Activated CD4-positive, alpha-beta T cell treated with anti-CD3 and anti-CD28 coated beads for 36 hours (primary cell): ENCODE measurements at places on chromosomes 1 and 21. TPM values are rescaled to one million over a fixed set of nuclear protein-coding genes. Genes with fewer than 3 reads are reported as not detected.

GRCh38 chr1:43890815-43891214 is 42.8 kb upstream of the ARTN start:
- H3K27ac ChIP-seq, result no peak overlapping the region
- peaks cover 7% of the 10 kb centered on the region for H3K36me3 ChIP-seq
- no peak overlapping the region for H3K4me3 ChIP-seq
- no peaks in the 10 kb centered on the region for H3K27me3 ChIP-seq
- DNase-seq, result no peak

DNA sequence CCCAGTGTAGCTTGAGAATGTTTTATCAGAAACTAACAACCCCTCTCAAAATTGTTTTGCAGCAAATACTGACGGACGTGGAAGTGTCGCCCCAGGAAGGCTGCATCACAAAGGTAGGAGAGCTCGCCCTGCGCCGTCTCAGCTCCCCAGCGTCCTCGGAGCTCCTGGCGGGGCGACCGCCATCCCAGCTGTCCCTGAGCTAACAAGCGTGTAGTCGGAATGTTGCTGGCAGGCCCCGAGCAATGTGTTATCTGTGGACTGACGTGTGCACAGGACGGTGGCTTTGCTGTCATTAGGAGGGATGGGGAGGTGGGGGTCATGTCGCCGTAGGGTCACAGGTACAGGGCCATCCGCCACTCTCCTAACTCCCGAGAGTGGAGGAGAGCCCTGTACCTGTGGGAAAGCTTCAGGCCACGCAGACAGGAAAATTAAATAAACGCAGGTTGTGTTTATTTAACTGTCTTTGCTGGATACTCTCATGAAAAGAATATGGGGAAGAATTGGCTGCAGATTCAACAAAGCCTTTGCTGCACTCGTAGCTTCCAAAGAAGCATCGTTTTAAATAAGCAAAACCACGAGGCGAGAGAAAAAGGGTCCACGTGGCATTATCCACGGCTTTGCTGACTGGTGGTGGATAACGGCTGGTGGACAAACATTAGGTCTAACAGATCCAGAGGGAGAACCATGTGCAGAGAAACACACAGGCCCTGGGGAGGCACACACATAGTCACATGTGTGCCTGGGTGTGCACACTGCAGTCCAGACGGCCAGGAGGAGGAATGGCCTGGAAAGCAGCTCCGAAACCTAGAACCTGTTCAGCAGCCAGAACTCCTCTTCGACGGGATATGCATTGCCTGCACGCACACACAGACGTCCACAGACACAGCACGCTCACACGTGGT is 175.3 kb downstream of the PRDM16 start:
- H3K36me3 ChIP-seq, result no peaks in the 10 kb centered on the region
- DNase-seq, result no peak
- H3K27ac ChIP-seq, result no peak overlapping the region

- H3K4me3 ChIP-seq, result peak overlapping the region; percentile 86
- peak overlapping the region; percentile 84 for H3K27ac ChIP-seq
- DNase-seq, result peak; percentile 72
- peaks cover 19% of the 10 kb centered on the region for H3K36me3 ChIP-seq
- peaks cover 13% of the 10 kb centered on the region for H3K4me1 ChIP-seq
- H3K27me3 ChIP-seq, result no peaks in the 10 kb centered on the region
Measured at GRCh38 chr1:23799570-23800399, 769 bp downstream of the GALE start.

DNA sequence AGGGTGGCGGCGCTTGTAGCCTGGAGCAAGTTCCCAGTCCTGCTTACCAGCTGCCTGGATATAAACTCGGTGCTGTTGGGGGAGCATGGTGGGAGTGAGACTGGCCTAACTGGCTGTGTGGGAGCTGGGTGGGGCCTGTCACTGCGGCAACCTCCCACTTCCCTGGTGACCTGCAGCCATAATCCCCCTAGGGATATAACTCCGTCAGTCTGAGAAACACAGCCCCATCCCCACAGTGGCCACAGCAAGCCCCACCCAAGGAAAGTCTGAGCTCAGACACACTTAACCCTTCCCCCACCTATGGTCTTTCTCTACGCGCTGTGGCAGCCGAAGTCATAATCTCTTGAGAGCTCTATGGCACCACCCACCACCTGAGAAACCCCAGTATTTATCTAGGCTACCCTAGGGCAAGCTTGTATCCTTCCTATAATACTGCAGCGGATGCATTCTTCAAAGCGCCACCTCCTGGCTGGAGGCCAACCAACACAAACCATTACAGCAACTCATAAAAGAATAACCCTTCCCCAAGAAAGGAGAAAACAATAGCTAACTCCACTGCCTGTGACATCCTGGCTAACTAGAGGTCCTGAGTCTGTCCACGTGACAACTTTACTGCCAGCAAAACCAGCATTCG is 57.4 kb downstream of the ZNF648 start:
- peaks cover 2% of the 10 kb centered on the region for H3K36me3 ChIP-seq
- peak; percentile 9 for DNase-seq
- peaks cover 14% of the 10 kb centered on the region for H3K27me3 ChIP-seq
- H3K4me3 ChIP-seq, result no peak overlapping the region
- H3K27ac ChIP-seq, result no peak overlapping the region
- peaks cover 4% of the 10 kb centered on the region for H3K4me1 ChIP-seq

DNA sequence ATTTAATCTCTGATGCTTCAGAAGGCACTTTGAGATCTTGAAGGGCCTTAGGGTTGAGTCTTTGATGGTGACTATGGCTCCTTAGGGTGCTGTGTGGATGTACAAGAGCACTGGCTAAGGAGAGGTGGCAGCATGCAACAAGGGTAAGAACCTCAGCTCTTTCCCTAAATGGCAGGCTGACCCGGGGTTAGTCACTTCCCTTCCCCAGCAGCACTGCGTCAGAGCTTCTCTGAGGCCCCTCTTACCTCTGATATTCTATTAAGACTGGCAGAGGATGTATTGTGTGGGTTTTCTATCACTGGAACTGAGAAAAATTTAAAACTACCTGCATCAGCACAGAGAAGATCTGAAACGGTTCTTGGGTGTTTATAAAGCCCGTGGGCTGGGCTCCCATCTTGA is 11.8 kb downstream of the C1orf116 start:
- H3K4me1 ChIP-seq, result peaks cover 9% of the 10 kb centered on the region
- H3K36me3 ChIP-seq, result no peaks in the 10 kb centered on the region
- H3K27ac ChIP-seq, result no peak overlapping the region
- no peak for DNase-seq

DNA sequence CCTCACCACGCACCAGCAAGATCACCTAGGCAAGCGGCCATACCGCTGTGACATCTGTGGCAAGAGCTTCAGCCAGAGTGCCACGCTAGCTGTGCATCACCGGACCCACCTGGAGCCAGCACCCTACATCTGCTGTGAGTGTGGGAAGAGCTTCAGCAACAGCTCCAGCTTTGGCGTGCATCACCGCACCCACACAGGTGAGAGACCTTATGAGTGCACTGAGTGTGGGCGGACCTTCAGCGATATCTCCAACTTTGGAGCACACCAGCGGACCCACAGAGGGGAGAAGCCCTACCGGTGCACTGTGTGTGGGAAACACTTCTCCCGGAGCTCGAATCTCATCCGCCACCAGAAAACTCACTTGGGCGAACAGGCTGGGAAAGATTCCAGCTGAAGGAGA is 5.0 kb downstream of the ZNF691 start:
- no peak overlapping the region for H3K4me3 ChIP-seq
- no peaks in the 10 kb centered on the region for H3K27me3 ChIP-seq
- no peak for DNase-seq
- H3K27ac ChIP-seq, result no peak overlapping the region
- peaks cover 28% of the 10 kb centered on the region for H3K4me1 ChIP-seq

Gene CD1B
- total RNA-seq, result not detected

DNA sequence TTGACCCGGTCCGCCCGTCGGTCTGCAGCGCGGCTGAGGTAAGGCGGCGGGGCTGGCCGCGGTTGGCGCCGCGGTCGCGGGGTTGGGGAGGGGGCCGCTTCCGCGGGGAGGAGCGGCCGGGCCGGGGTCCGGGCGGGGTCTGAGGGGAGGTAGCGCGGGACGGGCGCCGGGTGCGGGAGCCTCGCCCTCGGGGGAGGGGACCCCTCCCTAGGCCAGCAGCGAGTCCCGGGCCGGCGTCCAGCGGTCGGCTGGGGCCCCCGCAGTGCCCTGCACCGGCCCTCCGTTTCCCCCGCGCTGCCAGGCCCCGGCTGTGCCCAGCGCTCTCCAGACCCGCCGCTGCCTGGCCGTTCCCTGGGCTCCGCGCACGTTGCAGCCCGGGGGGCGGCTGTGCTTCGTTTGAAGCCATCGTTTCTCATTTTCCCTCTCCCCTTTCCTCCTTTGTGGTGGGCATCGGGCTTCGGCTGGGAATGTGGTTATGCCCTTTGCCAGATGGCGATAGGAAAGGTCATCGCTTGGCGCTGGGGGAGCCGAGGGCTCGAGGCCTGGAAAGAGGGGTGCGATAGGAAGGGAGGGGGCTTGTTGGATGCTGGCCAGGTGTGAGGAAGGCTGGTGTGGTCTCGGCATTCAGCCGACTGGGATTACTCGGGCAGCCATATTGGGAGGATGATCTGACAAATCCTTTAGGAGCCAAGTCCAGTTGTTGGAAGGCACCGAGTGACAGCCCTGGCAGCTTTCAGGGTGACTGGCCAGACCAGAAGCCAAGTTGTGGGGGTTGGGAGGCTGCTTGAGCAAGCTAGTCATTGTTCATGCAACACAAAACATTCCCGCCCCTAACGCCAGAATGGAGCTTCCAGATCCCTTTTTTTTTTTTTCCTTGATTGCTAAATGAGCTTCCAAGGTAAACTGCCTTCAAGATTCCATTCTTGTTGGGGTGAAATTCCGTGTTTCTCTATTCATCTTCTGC is 753 bp downstream of the KIF1B start:
- H3K27ac ChIP-seq, result peak overlapping the region; percentile 72
- peak; percentile 65 for DNase-seq
- H3K4me1 ChIP-seq, result peaks cover 39% of the 10 kb centered on the region
- H3K36me3 ChIP-seq, result no peaks in the 10 kb centered on the region
- peak overlapping the region; percentile 75 for H3K4me3 ChIP-seq

Gene SDHC
- total RNA-seq, result 235 TPM
